ENCODE measurements at places on chromosomes 3 and 15. TPM values are rescaled to one million over a fixed set of nuclear protein-coding genes. Genes with fewer than 3 reads are reported as not detected.

Gene LYSMD2
- 14.9 TPM for total RNA-seq

Gene ABI3BP
- not detected for total RNA-seq

Gene PCOLCE2
- not detected for total RNA-seq

Gene PLA2G4D
- not detected for total RNA-seq

Gene FAM107A
- total RNA-seq: not detected

Gene STAC
- not detected for total RNA-seq

Gene PXK
- total RNA-seq: 50.7 TPM

Gene CASR
- 0.10 TPM for total RNA-seq

Gene ESYT3
- total RNA-seq: 0.43 TPM

Gene TLR9
- total RNA-seq: 0.55 TPM

Gene CAPN3
- total RNA-seq: 3.7 TPM

Gene DNAH12
- total RNA-seq: 0.05 TPM

Gene SEMA5B
- total RNA-seq: not detected

Gene RASGRP1
- total RNA-seq: 200 TPM

Gene TF
- 1.2 TPM for total RNA-seq

Gene SCAMP5
- total RNA-seq: 0.60 TPM

Gene PLXND1
- 13.4 TPM for total RNA-seq

Gene HCLS1
- total RNA-seq: 380 TPM

Gene TUSC7
- not detected for total RNA-seq

Gene LAMB2
- not detected for total RNA-seq

Gene ZNF620
- 6.3 TPM for total RNA-seq

Gene CNTN3
- total RNA-seq: not detected

Gene CDC25A
- 19.6 TPM for total RNA-seq

Gene ZIC4
- not detected for total RNA-seq

Gene C2CD4B
- 0.23 TPM for total RNA-seq

Gene CPA3
- not detected for total RNA-seq

Gene GOLGA8M
- 2.2 TPM for total RNA-seq

Gene EXOSC7
- 40.8 TPM for total RNA-seq

Gene EMC7
- total RNA-seq: 78.7 TPM

Gene PROS1
- total RNA-seq: 0.35 TPM

Gene CADPS
- total RNA-seq: not detected

Gene PRICKLE2
- total RNA-seq: not detected

Gene ARPC4
- total RNA-seq: 266 TPM

Data from activated CD4-positive, alpha-beta memory T cell treated with anti-CD3 and anti-CD28 coated beads, Interleukin-2, amount 10 ng/mL, durations not matched to agents 7 days and 5 days (primary cell).